ENCODE measurements at places on chromosomes 12 and 14.

DNA sequence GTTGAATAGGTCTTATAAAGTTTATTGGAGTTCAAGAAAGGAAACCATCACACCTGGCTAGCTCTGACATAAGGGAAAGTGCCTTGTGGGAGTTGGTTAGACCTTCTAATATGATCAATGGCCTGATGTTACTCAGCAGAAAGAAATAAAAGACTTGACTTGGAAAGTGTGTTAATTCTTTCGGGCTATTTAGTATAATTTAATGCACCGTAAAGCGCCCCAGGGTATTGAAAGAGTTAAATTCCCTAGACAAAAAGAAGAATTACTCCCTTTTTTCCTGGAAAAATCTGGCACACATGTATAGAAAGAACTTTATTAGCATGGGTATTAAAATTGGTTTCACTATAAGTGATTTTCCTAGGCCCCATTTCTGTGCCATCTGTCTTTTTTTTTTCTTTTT lies 1125.7 kb upstream of the FLRT2 start:
- DNase-seq, result no peak

DNA sequence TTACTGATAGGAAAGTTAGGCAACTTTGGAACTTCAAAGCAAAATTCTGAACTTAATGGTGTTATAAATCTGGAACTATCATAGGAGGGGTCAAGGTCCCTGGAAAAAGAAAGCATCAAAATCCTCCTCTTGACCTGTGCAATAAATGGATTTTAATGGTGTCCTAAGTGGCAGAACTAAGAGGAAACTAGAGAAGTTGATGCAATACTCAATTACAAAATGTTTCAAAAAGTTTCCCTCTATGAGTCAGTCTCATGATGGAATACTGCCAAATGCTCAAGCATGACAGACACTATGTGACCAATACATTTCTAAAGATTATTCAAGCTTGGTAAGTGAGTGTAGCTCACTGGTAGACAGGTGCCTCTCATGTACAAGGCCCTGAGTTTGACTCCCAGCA lies 47.7 kb upstream of the ERGIC2 start:
- DNase-seq, result no peak

GRCh38 chr12:131688845-131689154 lies 22.1 kb upstream of the SFSWAP start:
- DNase-seq, result no peak

GRCh38 chr14:101889366-101889765 lies 75.0 kb upstream of the DYNC1H1 start:
- DNase-seq, result no peak

DNA sequence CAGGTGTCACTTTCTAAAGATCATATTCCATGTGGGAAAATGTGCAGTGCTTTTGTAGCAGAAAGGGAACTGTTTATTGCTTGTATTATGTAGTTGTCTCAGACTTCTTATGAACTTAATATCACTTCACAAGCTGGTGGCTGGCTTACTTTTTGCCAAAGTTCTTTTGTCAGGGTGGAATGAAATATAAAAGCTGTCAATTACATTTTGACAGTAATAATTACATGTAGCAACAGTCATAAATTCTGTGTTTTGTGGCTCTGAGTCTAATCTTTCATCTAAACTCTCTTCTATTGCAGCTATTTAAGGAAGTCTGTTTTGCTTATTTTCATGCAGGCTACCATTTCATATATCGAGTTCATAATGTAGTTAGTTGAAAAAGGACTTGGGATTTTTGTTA lies 106.6 kb downstream of the OTOGL start:
- no peak for DNase-seq

DNA sequence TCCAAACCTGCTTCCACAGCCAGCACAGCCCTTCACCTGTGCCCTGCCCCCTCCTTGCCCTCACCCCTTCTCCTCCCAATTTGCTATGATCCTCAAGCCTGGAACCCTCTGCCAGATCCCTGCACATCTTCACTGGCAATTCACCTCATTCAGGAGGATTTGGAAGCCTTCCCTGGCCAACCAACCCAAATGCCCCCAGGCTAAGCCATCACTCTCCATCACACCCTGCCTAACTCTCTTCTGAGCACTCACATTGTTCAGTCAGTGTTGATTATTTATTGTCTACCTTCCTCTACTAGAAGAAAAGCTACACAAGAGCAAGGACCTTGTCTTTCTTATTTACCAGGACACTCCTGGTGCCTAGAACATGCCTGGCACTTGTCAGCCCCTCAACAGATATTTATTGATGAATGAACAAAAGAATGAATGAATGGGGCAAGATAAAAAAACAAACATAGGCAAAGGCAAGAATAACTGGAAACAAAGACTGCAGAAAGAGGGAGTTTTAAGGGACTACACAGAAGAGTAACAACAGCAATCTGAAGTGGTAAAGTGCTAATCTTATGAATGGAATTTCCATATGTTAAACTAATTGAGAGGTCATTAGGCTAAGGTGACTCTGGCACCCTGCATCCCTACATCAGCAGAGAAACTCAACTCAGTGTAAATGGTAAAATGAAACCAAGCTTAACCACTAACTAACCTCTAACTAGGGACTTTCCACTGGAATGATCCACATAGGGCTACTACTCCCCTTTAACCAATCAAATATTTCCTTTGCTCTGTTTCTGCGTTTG lies 33.4 kb downstream of the TMTC1 start:
- DNase-seq, result no peak

GRCh38 chr14:103848175-103849077 lies 1.1 kb upstream of the PPP1R13B start:
- DNase-seq, result no peak

DNA sequence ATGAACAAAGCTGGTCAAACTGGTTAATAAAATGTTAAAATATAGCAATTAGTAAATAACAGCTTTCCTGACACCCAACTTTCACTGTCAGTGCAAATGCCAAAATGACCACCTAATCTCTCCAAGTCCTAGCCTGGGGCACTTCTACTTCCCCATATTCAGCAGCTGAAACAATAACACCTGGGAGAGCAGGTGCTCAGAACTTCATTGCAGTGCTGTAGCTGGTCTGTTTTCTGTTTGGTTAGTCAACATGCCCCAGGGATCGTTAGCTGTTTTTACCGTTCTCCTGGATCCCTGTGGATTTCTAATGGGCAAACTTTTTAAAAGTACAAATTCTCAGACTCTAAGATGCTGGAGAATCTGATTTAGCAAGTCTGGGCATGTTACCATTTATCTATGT lies 759.7 kb downstream of the GALC start:
- DNase-seq, result no peak

- no peak for DNase-seq
Observed at GRCh38 chr12:89350630-89351488, 1.4 kb downstream of the DUSP6 start.

GRCh38 chr14:104864267-104865080 lies 594 bp upstream of the CEP170B start:
- no peak for DNase-seq

GRCh38 chr12:42677461-42677860 lies 87.9 kb upstream of the PRICKLE1 start:
- DNase-seq, result no peak

- DNase-seq, result no peak
Observed at GRCh38 chr14:105845725-105846309, 319.4 kb downstream of the TMEM121 start.

- DNase-seq, result no peak
Observed at GRCh38 chr14:90850487-90850886, 34.3 kb upstream of the TTC7B start.

- no peak for DNase-seq
Observed at GRCh38 chr12:101407049-101407435, 530 bp downstream of the ARL1 start.
